Fibroblast of lung (primary cell): ENCODE measurements at places on chromosomes 2 and 18. TPM values are rescaled to one million over a fixed set of nuclear protein-coding genes. Genes with fewer than 3 reads are reported as not detected.
A peak's percentile ranks its signal among the peaks of the same experiment; 100 is the strongest.

Gene MROH2A
- not detected in 2 replicates for total RNA-seq

Gene B3GNT7
- under 0.01 and 0.17 TPM in 2 replicates for total RNA-seq

Gene TCF23
- total RNA-seq: under 0.01 TPM in 1 of 2 replicates, not detected in the other

Gene FOXD4L1
- 0.17 and 0.26 TPM in 2 replicates for total RNA-seq

GRCh38 chr2:37711831-37712230, 40.4 kb upstream of the CDC42EP3 start:
- H3K36me3 ChIP-seq: no peaks in the 10 kb centered on the region
- no peak overlapping the region for H3K4me3 ChIP-seq
- peak overlapping the region; percentile 54 for H3K27ac ChIP-seq
- DNase-seq: peak; percentile 66
- peaks cover 15% of the 10 kb centered on the region for H3K4me1 ChIP-seq

DNA sequence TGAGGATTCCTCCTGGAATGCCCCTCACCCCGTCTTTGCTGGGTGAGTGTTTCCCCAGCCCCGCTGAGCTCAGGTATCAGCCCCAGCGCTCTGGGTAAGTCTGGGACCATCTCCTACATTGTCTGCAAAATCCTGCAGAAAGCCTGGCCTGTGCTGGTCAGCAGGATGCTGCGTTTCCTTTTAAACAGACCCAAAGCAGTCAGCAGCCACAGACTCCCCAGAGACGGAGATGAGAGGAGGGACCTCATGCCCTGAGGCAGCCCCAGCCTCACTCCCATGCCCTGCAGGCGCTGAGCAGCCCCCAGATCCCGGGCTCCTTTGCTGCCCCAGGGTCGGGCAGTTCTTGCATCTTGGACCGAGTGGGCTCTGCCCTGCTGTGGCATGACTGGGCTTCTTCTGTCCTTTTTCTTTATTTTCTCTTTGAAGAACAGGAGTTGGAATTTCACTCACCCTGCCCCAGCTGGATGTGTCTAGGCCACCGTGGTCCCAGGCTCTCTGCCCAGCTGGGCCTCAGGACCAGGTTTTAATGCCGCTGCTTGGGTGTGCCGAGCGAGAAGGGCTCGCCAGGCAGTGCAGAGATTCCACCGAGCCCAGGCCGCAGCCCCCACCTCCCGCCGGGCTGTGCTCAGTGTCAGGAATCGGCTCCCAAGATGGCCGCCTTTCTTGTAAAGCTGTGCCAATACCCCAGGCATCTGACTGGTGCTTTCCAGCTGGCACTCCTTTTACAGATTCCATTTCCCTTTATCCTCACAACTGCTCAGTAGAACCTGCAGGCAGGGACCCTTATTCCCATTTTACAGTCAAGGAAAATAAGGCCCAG, 43.6 kb downstream of the ODC1 start:
- H3K4me3 ChIP-seq: no peak overlapping the region
- DNase-seq: no peak
- no peaks in the 10 kb centered on the region for H3K36me3 ChIP-seq

- H3K27ac ChIP-seq: no peak overlapping the region
- no peaks in the 10 kb centered on the region for H3K27me3 ChIP-seq
- no peak for DNase-seq
Measured at GRCh38 chr2:136214307-136215200, 96.6 kb upstream of the CXCR4 start.

DNA sequence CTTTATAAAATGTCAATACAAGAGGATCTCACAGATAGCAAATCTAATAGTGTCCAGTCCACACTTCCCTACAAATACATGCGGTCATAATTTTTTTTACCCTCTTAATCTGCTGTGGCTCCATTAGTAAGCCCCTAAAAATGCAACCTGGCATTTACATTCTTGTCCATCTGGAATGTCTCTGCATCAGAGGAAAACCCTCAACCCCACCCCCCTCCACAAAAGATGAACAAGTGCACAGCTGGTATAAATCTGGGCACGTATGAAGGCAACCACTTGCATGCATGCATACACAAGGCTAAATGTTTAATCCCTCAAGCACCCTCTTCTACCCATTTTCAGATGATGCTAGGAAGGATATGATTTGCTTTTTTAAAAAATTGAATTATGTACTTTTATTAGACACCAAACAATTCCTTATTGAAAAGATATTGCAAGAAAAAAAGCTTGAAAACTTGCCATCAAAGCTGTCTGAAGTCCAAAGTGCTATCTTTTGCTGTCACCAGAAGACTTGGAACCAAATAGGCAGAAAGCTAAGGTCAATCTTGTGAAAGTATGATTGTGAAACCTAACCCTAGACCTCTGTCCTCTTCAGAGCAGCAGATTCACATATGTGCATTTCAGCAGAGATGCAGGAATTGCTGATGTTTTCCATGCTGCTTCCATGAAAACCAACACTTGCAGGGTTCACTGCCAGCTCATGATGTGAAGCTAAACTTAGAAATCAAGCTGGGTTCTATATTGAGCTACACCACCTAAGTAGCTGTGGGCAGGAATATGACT, 39.0 kb downstream of the IRS1 start:
- peak overlapping the region; percentile 86 for H3K27ac ChIP-seq
- H3K27me3 ChIP-seq: no peaks in the 10 kb centered on the region

GRCh38 chr2:69977186-69977585, 15.8 kb upstream of the ASPRV1 start:
- H3K27me3 ChIP-seq: no peaks in the 10 kb centered on the region
- no peak overlapping the region for H3K27ac ChIP-seq
- no peak overlapping the region for H3K4me3 ChIP-seq
- no peaks in the 10 kb centered on the region for H3K36me3 ChIP-seq
- H3K4me1 ChIP-seq: no peaks in the 10 kb centered on the region

DNA sequence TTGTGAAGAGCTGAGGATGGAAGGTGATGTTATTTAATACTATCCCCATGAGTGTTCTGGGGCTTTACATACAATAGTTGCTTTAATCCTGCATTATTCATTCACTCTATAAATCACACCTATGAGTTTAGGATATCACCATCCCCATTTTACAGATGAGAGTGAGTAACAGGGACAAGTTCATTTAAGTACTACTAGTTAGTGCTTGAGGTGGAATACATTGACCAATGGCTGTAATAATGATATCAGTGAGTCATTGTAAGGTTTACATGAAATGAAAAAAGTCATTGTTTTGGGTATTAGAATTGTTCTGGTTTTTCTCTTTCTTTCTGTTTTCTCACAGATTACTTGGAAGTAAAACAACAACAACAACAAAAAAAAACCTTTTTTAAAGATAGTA, 42.5 kb downstream of the TANC1 start:
- peak; percentile 42 for DNase-seq
- H3K36me3 ChIP-seq: no peaks in the 10 kb centered on the region
- H3K27me3 ChIP-seq: no peaks in the 10 kb centered on the region
- peaks cover 5% of the 10 kb centered on the region for H3K4me1 ChIP-seq

DNA sequence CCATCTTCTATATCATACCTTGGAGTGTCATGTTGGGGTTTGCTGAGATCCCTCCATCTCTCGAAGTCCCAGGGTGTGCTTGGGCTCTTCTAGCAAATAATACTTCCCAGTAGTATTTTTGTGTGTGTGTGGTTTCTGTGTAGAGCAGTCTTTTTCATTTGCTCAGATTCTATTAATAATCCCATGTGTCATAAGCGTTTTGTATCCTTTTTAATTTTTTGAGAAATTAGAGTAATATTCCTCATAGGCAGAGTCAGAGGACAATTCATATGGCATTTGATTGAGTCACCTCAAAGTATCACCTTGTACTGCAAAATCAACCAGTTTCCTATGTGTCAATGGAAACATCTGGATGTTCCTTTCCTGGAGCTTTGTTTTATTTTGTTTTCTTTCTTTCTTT, 37.4 kb upstream of the PPP1R1C start:
- H3K4me3 ChIP-seq: no peak overlapping the region
- DNase-seq: no peak

DNA sequence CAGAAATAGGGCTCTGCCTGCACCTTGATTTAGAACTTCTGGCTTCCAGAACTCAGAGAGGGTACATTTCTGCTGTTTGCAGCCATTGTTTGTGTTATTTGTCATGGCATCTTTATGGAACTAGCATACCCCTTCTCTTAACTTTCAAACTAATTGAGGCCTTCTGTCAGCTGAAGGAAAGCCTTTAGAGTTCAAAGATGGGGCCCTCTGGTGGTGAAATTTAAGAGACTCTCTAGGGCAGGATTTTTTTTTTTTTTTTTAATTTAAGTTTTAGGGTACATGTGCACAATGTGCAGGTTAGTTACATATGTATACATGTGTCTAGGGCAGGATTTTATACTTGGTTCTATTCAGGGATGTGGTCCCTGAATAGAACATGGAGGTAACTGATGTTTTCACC, 260.6 kb upstream of the LINC00305 start:
- no peak overlapping the region for H3K27ac ChIP-seq
- H3K27me3 ChIP-seq: no peaks in the 10 kb centered on the region
- no peaks in the 10 kb centered on the region for H3K36me3 ChIP-seq
- H3K4me3 ChIP-seq: no peak overlapping the region
- H3K4me1 ChIP-seq: no peaks in the 10 kb centered on the region

- no peaks in the 10 kb centered on the region for H3K27me3 ChIP-seq
- no peaks in the 10 kb centered on the region for H3K36me3 ChIP-seq
- no peak overlapping the region for H3K27ac ChIP-seq
- H3K4me3 ChIP-seq: no peak overlapping the region
- H3K4me1 ChIP-seq: no peaks in the 10 kb centered on the region
Measured at GRCh38 chr2:201176081-201176481, 6.9 kb upstream of the CASP10 start.

DNA sequence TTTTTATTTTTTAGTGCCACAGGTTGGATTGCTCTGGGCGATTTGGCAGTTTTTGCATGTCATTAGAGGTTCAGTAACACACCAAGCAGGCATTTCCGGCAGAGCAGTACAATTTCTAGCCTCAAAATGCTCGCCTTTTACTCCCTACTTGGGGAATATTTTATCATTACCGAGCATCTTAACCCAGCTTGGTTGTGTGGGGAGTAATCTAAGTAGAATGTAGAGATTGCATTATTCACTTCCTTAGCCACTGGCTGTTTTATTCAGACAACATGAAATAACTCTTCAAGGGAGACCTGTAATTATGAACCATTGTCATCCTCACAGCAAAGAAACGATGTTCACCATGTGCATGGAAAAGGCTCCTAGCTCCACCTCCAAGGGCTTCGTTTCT, 13.1 kb downstream of the GRP start:
- no peaks in the 10 kb centered on the region for H3K4me1 ChIP-seq
- H3K36me3 ChIP-seq: no peaks in the 10 kb centered on the region
- no peak overlapping the region for H3K4me3 ChIP-seq
- peaks cover 5% of the 10 kb centered on the region for H3K27me3 ChIP-seq
- no peak overlapping the region for H3K27ac ChIP-seq
- no peak for DNase-seq

GRCh38 chr2:8225266-8225665, 456.6 kb upstream of the ID2 start:
- H3K4me3 ChIP-seq: no peak overlapping the region
- H3K4me1 ChIP-seq: no peaks in the 10 kb centered on the region
- DNase-seq: no peak
- no peaks in the 10 kb centered on the region for H3K27me3 ChIP-seq

GRCh38 chr2:52629531-52629930, 1138.1 kb upstream of the CHAC2 start:
- no peak overlapping the region for H3K27ac ChIP-seq
- H3K27me3 ChIP-seq: no peaks in the 10 kb centered on the region
- no peak for DNase-seq
- no peaks in the 10 kb centered on the region for H3K4me1 ChIP-seq

GRCh38 chr2:135913727-135914365, 37.6 kb upstream of the MCM6 start:
- no peak overlapping the region for H3K27ac ChIP-seq
- H3K4me3 ChIP-seq: no peak overlapping the region
- H3K36me3 ChIP-seq: no peaks in the 10 kb centered on the region
- DNase-seq: peak; percentile 24

- H3K4me1 ChIP-seq: no peaks in the 10 kb centered on the region
- no peak overlapping the region for H3K4me3 ChIP-seq
- no peaks in the 10 kb centered on the region for H3K27me3 ChIP-seq
- no peak for DNase-seq
Measured at GRCh38 chr2:112187046-112187715, 49.0 kb downstream of the FBLN7 start.

DNA sequence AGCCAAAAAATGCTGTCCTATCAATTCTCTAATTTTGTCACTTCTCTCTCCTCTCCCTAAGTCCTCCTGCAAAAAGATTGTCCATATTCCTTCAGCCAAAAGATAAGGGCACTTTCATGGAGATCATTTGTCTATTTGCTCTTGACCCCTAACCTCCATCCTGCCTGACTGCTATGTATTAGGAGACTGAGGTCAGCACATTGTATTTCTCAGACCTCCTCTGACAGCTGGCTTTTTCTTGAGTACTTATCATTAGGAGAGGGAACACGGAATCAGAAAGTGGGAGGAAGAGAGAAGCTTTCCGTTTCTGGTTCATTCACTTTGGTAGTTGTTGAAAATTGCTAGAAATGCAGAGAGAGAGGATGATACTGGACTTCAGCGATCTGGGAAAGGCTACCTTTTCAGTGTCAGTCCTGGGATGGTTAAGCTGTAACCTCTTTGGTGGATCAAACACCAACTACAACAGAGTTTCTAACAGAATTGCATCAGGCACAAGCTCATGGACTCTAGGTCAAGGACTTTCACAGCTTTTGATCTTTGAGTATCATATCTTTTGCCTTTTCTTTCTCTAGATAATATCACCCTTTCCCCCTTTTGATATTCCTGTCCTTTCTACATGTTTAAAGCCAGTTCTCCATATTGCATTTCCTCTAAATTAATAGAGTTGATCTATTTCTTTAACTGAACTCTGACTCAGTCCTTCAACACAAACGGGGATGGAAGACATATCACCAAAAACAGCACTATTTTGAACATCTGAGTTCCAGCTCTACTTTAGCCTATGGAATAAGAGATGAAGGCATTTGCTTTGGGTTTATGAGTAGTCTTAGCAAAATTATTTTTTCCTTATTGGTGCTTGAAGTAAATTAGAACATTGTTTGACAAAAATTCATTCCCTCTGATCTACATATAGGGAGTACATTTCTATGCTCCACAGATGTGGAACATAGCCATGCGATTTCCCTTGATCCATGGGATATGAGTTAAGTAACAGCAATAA, 63.3 kb upstream of the KYNU start:
- H3K4me3 ChIP-seq: no peak overlapping the region
- no peaks in the 10 kb centered on the region for H3K27me3 ChIP-seq
- H3K36me3 ChIP-seq: no peaks in the 10 kb centered on the region
- H3K27ac ChIP-seq: no peak overlapping the region

DNA sequence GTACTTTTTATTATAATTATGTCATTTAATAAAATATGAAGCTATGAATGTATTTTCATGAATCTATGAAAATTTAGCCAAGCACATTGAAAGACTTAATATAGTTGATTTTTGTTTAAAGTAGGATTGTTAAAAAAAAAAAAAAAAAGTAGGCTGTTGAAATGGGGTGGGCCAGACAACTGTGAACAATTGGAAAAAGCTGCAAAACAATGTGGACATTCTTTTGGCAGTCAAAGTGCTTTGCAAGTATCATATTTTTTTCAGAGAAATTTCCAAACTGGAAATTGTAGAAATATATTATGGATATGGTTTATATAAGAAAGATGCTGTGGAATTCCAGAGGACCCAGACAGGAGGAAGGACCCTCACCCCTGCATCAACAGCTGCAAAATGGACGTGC, 82.1 kb downstream of the ETAA1 start:
- H3K27me3 ChIP-seq: no peaks in the 10 kb centered on the region
- no peak for DNase-seq
- no peak overlapping the region for H3K27ac ChIP-seq

GRCh38 chr18:24089076-24089475, 49.8 kb upstream of the CABYR start:
- H3K27ac ChIP-seq: no peak overlapping the region
- no peaks in the 10 kb centered on the region for H3K27me3 ChIP-seq
- H3K4me1 ChIP-seq: no peaks in the 10 kb centered on the region
- H3K36me3 ChIP-seq: no peaks in the 10 kb centered on the region

GRCh38 chr2:230602562-230603230, 109.9 kb upstream of the CAB39 start:
- no peak for DNase-seq
- no peak overlapping the region for H3K4me3 ChIP-seq
- H3K4me1 ChIP-seq: no peaks in the 10 kb centered on the region
- H3K36me3 ChIP-seq: no peaks in the 10 kb centered on the region
- no peaks in the 10 kb centered on the region for H3K27me3 ChIP-seq
- no peak overlapping the region for H3K27ac ChIP-seq
